ENCODE measurements at places on chromosomes 6 and 20. TPM values are rescaled to one million over a fixed set of nuclear protein-coding genes. Genes with fewer than 3 reads are reported as not detected.

TSPO2 gene
- total RNA-seq: not detected

ABHD16B gene
- total RNA-seq: not detected

RIPPLY2 gene
- total RNA-seq: not detected

IBTK gene
- total RNA-seq: 25.6 TPM

ADGRB3 gene
- not detected for total RNA-seq

GLP1R gene
- not detected for total RNA-seq

RNF217 gene
- total RNA-seq: 11.9 TPM

SIRPG gene
- total RNA-seq: not detected

ARMH2 gene
- total RNA-seq: not detected

SCGN gene
- not detected for total RNA-seq

RAB22A gene
- 17.3 TPM for total RNA-seq

CLPSL1 gene
- not detected for total RNA-seq

CCN6 gene
- total RNA-seq: 0.14 TPM

SEL1L2 gene
- not detected for total RNA-seq

SLC32A1 gene
- not detected for total RNA-seq

CYP21A2 gene
- 0.28 TPM for total RNA-seq

FNDC11 gene
- 1.3 TPM for total RNA-seq

PGC gene
- not detected for total RNA-seq

BHLHE23 gene
- total RNA-seq: not detected

KCNK16 gene
- not detected for total RNA-seq

SLC17A3 gene
- total RNA-seq: not detected

PDE7B gene
- total RNA-seq: 0.21 TPM

QKI gene
- total RNA-seq: 58.7 TPM

EBF4 gene
- 0.21 TPM for total RNA-seq

TNFAIP3 gene
- total RNA-seq: 10.4 TPM

MTFR2 gene
- 9.1 TPM for total RNA-seq

PSORS1C2 gene
- 0.33 TPM for total RNA-seq

BMP7 gene
- 0.49 TPM for total RNA-seq

IPCEF1 gene
- total RNA-seq: 0.07 TPM

KCNK15 gene
- total RNA-seq: not detected

TTLL9 gene
- not detected for total RNA-seq

GRM4 gene
- 0.07 TPM for total RNA-seq

PACRG gene
- total RNA-seq: 0.19 TPM

DHX16 gene
- total RNA-seq: 25.9 TPM

NFKBIE gene
- total RNA-seq: 25.9 TPM

SRSF12 gene
- total RNA-seq: 0.19 TPM

HLA-DOB gene
- 2.2 TPM for total RNA-seq

TCP11 gene
- not detected for total RNA-seq

CST7 gene
- not detected for total RNA-seq

VGLL2 gene
- total RNA-seq: not detected

DDX27 gene
- total RNA-seq: 34.9 TPM

DZANK1 gene
- total RNA-seq: 0.71 TPM

BPIFB6 gene
- total RNA-seq: not detected

WASF1 gene
- total RNA-seq: 18.0 TPM

DCDC2 gene
- not detected for total RNA-seq

PTCRA gene
- total RNA-seq: not detected

PHACTR3 gene
- total RNA-seq: 13.6 TPM

Data from airway epithelial cell (primary cell).